HL-60 (cell line): ENCODE measurements at places on chromosomes 7 and 10.
A peak's percentile ranks its signal among the peaks of the same experiment; 100 is the strongest.

GRCh38 chr7:27948861-27949260, 208.9 kb downstream of the TAX1BP1 start:
- DNase-seq: no peak

DNA sequence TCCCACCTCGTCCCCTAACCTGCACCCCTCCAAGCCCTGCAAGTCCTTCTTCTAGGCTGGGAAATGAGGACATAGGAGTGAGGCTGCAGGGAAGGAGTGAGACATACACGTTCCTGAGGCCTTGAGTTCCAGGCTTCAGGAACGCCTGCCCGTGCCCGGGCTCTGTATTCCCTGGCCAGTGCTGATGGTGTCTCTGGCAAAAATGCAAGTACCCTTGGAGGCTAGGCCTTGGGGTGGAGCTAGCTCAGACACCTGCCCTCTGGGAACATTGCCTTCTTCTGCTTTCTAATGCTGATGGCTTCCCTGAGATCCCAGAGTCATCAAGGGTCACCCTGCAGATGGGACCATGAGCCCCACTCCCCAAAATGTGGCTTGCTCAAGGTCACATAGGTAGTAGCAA, 76.0 kb downstream of the GRK5 start:
- no peak for DNase-seq

GRCh38 chr7:152949253-152949652, 189.7 kb downstream of the ACTR3B start:
- DNase-seq: no peak

- DNase-seq: no peak
Observed at GRCh38 chr10:119535837-119536507, 6.5 kb downstream of the RGS10 start.

DNA sequence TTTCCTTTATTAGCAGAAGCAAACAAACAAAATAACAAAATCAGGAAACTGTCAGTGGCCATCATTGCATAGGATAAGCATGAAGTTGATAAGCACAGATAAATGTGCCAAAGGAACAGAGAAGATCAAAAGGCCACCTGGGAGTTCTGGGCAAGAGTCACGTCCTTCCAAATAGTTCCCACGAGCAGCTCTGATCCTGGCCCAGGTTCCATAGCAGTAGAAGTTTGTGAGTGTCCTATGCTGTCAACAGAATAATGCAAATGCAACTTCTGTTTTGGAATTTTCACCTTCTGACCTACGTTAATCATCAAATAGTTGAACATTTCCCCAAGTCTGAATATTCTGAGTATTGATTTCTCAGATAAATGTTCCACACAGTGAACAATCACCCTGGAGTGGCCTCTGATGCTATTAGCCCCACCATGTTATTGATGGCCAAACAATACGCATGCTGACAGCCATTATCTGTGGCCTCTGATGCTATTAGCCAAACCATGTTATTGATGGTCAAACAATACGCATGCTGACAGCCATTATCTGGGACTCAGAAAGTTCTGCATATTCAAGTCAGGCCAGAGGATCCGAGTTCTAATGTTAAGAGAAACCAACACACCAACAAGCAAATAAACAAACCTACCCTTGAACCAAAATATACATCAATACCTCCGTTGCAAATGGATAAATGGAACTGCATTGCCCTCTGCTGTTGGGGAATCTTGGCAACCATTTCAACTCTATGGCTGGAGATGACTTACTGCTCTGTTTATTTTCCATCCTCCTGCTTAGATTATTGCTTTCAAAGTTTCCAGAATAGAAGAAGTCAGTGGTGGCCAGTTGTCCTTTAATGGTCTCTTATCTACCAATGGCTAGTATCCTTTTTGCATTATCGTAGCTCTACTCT, 63.3 kb downstream of the MRC1 start:
- no peak for DNase-seq

DNA sequence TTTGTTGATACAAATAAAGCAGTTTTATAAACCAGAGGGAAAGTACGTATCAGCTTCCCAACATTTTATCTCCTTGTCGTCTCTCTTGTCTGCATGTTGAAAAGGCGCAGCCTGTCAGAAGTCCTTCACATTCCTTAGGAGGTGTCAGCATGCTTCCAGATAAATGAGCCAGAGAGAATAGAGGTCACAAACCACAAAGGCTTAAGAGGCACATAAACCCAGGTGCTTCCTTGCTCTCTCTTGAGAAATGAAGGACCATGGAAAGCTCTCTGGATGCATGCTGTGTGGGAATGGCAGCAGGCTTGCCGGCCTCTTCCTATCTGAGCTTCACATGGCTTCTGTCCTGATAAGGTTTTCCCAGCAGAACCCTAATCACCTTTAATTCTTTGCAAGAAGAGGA, 448.5 kb downstream of the XPNPEP1 start:
- DNase-seq: no peak

GRCh38 chr7:137110535-137110934, 233.0 kb downstream of the PTN start:
- no peak for DNase-seq

DNA sequence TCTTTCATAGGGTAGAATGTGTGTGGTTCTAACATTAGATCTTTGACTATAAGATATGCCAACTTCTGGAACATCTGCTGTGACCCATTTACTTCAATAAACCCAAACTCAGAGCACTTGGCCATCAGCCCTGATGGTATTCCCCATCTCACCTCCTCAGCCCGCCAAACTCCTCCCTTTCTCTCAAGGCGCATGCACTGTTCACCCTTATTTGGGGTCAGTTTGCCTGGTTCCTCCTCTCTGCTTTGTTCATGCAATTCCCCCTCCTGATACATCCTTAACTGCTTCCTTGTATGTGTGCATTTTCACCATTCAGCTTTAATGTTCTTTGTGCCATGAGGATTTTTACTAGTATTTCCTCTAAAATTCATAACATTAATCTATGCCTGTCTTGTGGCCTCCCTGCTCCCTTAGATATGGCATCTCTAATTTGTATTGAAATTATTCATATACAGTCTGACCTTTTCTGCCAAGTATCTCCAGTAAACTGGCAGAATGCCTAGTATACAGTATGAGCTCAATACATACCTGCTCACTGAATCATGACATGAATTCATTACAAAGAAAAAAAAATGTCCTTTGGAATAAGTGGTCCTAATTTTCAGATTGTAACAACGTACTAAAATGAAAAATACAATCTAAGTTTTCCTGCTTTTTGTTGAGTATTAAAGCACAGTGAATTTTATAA, 336.8 kb upstream of the IGFBP3 start:
- no peak for DNase-seq

DNA sequence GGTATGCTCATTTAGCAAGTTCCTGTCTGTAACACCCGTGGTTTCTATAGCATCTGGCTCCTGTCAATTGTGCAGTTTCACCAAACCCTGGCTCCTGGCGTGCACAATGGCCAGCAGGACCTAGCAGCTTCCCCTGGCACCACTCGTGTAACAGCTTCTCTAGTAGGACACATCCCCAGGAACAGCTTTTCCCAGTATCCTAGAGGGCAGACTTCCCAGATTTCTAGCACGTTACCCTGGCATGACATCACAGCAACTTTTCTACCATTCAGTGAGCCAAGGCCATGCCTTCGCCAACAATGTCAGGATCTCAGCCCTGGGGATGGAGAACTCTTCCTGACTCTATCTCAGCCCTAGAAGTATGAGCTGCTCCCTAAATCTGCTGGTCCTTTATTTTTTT, 6.5 kb downstream of the YME1L1 start:
- DNase-seq: no peak

DNA sequence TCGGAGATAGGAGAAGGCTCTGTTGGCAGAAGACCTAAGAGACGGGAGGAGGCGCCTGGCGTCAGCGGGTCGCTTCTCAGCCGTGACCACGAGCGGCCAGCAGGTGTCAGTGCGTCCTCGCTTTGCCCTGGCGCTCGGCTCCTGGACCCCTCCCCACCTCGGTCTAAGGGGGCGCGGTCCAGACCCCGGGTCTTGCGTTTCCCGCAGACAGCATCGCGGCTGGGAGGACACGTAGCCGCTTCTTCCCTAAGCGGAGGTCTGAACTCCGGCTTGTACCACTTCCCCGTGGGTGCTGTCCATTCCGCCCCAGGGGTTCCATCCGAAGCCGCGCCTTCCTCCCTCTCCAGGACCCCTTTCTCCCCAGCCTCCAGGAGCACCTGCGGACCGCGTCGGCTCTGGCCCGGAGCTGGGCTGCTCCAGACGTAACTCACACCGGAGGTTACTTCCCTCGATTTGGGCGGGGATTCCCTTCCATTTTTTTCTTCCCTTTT, 593 bp upstream of the ADRA2A start:
- DNase-seq: peak; percentile 39

DNA sequence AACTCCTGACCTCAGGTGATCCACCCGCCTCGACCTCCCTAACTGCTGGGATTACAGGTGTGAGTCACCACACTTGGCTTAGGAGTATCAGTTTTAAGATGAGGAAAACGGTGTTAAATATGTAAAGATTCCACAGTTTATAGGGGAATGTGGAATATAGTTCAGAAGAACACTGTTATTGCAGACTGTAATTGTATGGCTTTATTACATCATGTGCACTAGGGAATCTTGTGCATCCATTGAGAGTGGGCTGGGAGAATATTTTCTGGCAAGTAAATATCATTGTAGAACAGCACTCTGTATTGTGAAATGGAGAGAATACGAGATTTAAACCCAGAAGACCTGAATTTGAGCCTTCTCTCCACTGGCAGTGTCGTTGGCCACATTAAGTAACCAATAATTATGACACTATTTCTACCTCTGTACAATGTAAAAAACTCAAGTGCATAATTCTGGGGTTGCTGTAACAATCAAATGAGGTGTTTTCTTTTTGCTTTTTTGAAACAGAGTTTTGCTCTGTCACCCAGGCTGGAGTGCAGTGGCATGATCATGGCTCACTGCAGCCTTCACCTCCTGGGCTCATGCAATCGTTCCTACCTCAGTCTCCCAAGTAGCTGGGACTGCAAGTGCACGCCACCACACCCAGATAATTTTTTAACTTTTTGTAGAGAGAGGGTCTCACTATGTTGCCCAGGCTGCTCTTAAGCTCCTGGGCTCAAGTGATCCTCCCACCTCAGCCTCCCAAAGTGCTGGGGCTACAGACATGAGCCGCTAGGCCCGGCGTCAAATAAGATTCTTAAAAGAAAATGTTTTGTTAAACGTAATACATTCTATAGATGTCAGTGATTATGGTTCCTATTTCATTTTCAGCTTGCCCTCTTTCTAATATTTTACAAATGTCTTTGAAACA, 12.0 kb upstream of the PARD3 start:
- DNase-seq: no peak

- peak; percentile 44 for DNase-seq
Observed at GRCh38 chr10:86715156-86715795, 41.1 kb upstream of the BMPR1A start.

DNA sequence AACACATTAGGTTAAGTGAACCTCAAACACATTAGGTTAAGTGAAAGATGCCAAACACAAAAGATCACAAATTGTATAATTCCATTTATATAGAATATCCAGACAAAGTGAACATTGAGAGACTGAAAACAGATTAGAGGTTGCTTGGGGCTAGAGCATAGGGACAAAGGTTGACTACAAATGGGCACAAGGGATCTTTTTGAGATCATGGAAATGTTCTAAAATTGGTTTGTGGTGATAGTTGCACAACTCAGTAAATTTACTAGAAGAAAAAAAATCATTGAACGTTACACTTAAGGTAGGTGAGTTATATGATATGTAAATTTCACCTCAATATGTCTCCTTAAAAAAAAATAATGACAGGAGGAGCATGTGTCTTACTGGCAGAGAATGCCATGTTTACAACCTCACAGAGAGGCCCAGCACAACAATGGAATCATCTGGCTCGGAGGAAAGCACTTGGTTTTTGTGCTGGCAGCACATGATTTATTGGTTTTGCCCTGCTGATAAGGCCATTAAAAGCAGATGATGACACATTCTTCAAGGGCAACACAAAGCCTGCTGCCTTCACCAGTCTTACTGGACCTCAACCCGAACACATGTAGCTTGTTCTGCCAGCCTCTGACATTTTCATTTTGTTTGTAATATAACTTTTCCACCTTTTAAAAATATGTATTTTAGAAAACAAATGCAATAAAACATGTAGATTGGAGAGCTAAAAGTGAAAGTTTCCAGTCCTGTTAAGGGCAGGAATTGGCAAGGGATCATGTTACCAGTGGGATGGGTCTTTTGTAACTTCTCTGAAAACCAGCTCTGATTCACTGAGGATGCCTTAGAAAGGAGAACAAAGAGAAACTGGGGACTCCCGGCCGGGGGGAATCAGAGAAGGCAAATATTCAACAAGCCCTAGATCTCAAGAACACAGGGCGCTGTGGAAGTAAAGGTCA, 11.9 kb upstream of the LMOD2 start:
- no peak for DNase-seq

GRCh38 chr10:103049237-103049636, 131.1 kb downstream of the CNNM2 start:
- DNase-seq: no peak

- DNase-seq: no peak
Observed at GRCh38 chr10:102540023-102540422, 36.3 kb downstream of the SUFU start.

- no peak for DNase-seq
Observed at GRCh38 chr7:69751026-69751425, 152.8 kb downstream of the AUTS2 start.

DNA sequence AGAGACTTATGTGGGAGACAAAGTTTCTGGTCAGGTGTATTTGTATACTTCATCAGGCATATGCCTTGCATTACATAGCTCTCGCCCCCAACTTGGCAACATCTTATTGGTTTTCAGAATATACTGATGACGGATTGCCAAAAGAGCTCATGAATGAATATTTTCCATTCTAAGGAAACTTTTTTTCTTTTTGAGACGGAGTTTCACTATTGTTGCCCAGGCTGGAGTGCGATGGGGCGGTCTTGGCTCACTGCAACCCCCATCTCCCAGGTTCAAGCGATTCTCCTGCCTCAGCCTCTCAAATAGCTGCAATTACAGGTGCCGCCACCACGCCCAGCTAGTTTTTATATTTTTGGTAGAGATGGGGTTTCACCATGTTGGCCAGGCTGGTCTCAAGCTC, 6.0 kb downstream of the CYCS start:
- DNase-seq: no peak

- DNase-seq: no peak
Observed at GRCh38 chr7:151381348-151382078, 28.3 kb downstream of the WDR86 start.

GRCh38 chr10:133554600-133554999, 10.8 kb downstream of the SYCE1 start:
- DNase-seq: no peak

DNA sequence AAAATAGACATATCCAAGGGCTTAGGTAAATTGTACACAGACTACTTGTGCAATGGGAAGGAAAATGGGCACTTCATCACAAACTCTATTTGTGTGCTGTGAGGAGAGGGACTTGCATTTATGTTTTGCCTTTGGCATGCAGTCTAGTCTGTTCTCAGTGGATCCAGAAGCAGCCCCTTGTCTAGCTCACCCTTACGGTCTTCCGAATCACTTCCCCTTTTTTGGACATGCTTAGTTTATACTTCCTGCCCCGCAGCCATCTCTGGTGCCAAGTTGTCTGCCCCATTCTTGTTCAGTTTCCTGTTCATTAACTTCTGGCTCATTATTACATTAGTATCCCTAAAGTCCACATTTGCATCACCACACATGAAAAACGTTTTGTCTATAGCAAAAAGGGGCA, 161.6 kb downstream of the NRCAM start:
- peak; percentile 54 for DNase-seq

GRCh38 chr10:89888321-89889070, 187.1 kb downstream of the KIF20B start:
- no peak for DNase-seq
